ENCODE measurements at places on chromosomes 2 and 18.
A peak's percentile ranks its signal among the peaks of the same experiment; 100 is the strongest.

GRCh38 chr2:201130524-201131186 lies 14.7 kb downstream of the CFLAR start:
- DNase-seq: no peak

DNA sequence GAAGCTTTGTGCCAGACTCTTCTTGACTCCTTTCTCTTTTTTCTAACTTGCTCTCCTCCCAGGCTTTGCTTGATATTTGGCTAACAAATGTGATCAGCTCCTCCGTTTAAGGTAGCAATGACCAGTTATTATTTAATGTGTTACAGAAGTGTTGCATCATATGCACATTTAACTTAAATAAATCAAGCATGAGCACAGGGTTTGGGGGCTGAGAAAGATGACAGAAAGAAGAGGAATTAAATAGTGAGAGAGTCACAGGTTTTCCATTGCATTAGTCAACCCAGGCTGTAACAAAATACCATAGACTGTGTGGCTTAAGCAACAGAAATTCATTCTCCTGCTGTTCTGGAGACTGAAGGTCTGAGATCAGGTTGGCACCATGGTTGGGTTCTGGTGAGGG lies 343.8 kb downstream of the RPRM start:
- DNase-seq: no peak

DNA sequence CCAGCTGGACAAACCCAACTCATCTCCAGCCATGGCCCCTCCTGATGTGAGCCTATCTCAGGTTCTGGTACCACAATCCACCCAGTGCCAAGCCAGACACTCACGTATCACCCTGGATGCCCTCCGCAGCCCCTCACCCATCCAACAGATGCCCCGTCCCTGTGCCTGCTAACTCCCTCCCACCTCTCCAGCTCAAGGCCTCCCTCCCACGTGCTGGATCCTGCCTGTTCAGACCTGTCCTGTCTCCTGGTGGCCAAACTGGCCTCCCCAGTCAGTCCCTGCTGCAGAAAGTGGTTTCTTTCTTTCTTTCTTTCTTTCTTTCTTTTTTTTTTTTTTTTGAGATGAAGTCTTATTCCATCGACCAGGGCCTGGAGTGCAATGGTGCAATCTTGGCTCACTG lies 86.2 kb downstream of the RRM2 start:
- DNase-seq: no peak

DNA sequence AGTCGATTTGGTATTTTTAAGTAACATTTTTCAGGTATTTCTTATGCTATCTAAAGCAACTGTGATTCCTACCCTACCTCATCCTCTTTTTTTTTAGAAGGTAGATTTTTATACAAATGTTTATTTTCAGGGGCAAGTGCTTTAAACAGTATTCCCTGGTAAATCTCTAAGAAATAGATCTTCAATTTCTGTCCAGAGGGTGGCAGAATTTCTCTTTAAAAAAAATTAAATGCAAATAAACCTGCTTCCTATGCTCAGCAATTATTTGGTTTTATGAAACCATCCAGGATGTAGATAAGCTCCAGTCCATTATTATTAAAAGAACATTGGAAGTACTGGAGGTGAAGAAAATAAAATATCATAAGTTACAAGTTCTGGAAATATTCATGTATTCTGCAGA lies 191.9 kb downstream of the MYO3B start:
- DNase-seq: no peak

- DNase-seq: no peak
These were observed 5.0 kb upstream of the BUB1 start for GRCh38 chr2:110682872-110683271.

GRCh38 chr18:13377496-13377895 lies 158.9 kb downstream of the LDLRAD4 start:
- no peak for DNase-seq

- DNase-seq: no peak
These were observed 373.8 kb downstream of the TMEM182 start for GRCh38 chr2:103135679-103136078.

- no peak for DNase-seq
These were observed 8.9 kb downstream of the HJURP start for GRCh38 chr2:233845301-233846060.

DNA sequence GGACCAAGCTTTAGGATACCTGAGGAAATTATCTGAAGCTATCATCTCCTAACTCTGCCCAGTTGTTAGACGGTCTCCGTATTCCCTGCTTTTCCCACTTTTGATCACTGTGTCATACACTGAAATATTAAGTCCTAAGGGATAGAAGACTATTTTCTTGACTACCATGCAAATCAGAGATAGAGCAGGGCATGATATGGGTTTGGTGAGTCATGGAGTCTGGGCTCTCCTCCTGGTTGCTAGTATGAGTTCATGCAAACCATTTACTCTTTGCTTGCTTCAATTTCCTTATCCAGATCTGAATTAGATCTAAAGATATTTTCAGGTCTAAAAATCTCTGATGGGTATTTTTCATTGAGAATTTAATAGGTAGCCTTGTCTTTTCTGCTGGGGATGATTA lies 55.0 kb downstream of the EHBP1 start:
- DNase-seq: no peak

DNA sequence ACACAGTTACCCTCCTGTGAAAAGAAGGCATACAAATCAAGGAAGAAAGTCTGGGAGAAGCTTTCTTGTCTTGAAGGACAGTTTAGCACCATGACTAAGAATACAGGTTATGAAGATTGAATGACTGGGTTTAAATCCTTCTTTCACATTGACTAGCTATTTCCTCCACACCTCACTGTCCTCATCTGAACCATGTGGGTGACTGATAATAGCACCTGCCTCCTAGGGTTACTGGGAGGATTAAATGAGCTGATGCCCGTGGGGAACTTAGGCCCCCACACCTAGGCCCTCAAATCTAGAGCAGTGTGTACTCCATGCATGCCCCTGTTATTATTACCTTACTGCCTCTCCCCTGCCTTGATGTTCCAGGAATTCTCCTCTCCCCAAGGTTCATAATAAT lies 202.9 kb downstream of the FBXO15 start:
- DNase-seq: no peak

DNA sequence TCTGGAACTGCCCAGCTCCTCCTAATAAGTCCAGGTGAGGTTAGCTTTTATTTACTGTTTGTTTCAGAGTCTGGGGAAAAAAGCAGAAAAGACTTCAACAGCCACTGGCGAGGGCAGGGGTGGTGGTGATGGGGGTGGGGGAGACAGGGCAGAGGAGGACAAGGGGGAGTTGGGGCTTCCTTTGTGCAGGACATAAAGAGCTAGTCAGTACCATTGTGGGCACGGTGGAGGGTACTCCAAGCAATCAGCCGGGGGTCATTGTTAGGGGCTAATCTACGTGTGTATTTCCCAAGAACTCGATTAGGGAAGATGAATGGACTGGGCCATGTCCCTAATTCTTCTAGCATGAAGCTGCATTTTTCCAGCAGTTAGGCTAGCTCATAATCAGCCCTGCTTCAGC lies 2.8 kb upstream of the RAX start:
- no peak for DNase-seq

- no peak for DNase-seq
These were observed 9.1 kb upstream of the STK39 start for GRCh38 chr2:168256448-168256847.

DNA sequence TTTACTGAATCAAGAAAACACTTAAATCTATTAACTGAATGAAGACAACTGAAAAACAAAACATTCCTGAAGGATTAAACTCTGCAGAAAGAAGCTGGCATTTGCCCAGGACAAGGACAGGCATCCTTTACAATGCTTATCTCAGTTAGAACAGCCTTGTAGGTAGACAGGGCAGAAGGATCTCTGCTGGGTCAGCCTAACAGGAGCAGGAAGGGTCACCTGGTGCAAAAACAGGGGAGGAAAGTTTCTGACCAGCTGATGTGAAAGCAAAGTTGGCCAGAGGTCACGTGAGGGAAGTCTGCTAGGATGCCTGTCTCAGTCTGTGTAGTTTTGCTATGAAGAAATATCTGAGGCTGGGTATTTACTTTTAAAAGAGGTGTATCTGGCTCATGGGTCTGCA lies 348.6 kb downstream of the ANAPC1 start:
- DNase-seq: no peak

DNA sequence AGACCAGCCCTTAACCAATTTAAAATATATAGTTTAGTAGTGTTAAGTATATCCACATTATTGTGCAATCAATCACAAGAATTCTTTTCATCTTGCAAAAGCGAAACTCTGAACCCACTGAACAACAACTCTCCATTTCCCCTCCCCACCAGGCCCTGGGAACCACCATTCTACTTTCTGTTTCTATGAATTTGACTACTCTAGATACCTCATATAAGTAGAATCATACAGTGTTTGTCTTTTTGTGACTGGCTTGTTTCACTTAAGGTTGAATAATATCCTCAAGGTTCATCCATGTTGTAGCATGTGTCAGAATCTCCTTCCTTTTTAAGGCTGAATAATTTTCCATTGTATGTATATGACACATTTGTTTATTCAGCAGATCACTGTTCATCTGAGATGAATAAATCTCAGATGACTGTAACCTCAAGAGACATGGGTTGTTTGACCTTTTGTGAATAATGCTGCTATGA lies 8.1 kb upstream of the SOS1 start:
- peak; percentile 14 for DNase-seq

DNA sequence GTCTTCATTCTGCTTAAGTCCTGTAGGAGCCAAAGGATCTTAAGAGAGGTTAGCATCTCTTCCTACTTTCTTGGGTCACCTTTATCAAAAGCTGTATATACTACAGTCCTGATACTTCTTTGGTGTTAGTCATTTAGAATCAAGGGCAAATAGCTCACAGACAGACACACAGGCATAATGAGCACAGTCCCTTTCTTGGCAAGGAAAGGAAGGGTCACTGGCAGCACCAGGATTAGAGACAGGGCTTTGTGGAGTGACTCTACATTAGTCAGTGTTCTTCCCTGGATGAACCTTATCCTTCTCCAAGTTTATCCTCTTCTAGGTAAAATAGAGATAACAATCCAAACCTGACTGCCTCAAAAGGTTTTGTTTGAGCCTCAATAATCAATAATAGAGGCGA lies 40.0 kb upstream of the NCKAP5 start:
- DNase-seq: no peak

DNA sequence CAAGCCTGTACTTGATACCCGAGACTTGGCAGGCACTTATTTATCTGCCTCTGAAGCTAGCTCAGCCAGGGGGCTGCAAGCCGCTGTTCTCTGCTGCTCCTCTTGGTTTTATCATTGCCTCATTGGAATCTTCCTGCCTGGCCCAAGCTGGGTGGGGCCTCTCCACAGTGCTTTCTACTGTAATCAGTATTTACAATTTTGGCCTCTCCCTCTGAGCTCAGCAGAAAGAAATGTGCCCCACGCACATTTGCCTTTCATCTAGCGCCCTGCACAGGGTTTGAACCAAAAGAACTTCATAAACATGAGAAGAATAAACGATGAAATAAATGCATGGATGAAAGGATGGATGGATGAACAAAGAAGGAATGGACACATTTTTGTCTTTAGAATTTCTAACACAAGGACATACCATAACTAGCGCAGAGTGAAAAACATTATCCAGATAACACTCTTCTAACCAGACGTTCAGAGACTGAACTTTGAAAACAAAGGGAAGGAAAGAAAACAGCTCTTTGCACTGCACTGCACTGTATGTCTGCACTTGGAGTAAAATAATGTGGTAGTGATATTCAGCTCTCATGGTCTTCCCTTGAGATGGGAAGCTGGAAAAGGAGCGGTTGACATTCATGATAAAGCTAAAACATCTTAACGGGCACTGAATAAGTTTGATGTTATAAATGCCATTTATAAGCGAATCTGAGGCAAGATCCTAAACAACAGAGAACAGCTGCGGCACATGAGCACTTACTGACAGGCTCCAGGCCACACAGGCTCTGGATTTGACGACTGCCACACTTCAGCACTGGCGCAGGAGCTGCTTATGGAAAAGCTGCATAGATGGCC lies 86.8 kb upstream of the SP3 start:
- no peak for DNase-seq

GRCh38 chr2:119062179-119062578 lies 96.4 kb downstream of the C1QL2 start:
- DNase-seq: no peak

- no peak for DNase-seq
These were observed 782.3 kb downstream of the LRP1B start for GRCh38 chr2:141348481-141348880.

DNA sequence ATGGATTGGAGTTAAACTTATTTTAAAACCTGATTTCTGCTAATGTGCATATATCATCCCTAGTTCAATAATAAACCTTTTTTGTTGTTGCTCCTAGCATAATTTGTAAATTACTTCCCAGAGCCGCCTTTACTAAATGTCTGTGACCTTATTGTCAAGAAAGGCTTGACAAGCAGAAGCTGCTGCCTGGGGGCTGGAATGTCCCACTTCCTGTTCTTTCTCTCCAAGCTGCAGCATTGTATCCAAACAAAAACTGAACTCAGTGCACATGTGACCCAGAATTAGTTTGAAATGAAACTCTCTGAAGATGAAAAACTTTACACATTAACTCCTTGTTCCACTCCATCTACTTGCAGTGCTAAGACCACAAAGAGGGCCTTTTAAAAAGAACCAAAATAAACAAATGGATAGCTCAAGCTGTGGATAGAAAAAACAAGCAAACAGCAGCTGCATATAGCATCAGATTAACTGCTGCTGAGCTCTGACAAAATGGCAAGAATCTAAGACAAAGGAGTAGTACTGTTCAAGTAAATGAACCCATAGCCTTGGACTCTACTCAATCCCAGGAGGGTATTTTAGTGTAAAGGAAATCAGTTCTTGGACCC lies 99.8 kb upstream of the NEUROD1 start:
- no peak for DNase-seq

DNA sequence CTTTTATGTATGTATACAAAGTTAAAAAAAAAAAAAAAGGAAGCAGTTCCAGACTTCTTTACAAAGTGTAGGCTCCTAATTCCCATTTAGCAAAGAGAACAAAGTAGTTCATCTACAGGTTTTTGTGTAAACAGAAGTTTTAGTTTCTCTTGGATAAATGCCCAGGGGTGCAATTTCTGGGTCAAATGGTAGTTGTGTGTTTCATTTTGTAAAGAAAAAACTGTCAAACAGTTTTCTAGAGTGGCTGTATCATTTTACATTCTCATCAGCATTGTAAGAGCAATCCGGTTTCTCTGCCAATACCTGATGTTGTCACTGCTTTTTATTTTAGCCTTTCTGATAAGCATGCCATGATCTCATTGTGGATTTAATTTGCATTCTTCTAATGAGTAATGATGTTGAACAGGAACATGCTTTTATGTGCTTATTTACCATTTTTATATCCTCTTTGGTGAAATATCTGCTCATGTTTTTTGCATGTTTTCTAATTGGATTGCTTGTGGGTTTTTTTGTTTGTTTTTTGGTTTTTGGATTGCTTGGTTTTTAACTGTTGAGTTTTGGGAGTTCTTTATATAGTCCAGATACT lies 16.6 kb upstream of the PSME4 start:
- DNase-seq: no peak

DNA sequence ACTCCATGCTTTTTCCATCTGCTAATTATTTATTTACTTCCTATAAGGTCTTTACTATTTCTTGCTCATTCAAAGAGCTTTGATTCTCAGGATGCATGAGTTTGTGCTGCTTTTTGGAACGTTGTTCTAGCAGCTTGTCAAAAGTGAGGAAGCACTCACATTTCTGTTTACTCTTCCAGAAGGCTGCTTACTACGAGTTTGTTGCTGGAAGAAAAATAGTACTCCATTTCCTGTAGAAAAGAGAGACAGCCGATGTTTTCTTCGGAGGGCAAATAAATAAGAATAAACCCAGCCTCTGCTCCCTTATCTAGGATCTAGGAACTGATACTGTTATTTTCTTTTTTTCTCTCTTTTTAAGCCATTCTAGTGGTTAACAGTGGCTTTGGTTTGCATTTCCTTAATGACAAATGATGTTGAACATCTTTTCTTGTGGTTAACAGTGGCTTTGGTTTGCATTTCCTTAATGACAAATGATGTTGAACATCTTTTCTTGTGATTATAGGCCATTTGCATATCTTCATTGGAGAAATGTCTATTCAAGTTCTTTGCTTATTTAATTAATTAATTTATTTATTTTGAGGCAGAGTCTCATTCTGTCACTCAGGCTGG lies 20.5 kb downstream of the CYP27A1 start:
- DNase-seq: no peak
